Bronchial epithelial cell (primary cell): ENCODE measurements at places on chromosomes 4 and X. TPM values are rescaled to one million over a fixed set of nuclear protein-coding genes. Genes with fewer than 3 reads are reported as not detected.

Gene CXCL8
- 1.8 and 2.9 TPM in 2 replicates for total RNA-seq

DNA sequence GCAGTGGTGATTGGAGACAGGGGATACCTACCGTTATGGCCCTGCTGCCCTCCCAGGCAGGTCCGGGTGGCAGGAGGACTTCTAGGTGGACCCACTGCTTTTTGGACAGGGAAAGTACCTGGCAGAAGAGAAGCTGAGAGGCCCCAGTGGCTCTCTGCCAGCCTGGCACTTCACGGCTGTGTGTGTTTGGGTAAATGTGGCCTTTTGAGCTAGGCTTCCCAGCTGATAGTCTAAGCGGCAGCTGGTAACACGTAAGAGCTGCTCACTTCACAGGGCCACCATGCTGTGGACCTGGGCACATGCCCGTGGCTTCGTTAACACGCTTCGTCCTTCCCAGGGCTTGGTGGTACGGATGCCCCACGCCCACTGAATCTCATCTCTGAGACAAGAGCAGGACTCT lies 92.0 kb upstream of the CLCN4 start:
- DNase-seq: no peak

DNA sequence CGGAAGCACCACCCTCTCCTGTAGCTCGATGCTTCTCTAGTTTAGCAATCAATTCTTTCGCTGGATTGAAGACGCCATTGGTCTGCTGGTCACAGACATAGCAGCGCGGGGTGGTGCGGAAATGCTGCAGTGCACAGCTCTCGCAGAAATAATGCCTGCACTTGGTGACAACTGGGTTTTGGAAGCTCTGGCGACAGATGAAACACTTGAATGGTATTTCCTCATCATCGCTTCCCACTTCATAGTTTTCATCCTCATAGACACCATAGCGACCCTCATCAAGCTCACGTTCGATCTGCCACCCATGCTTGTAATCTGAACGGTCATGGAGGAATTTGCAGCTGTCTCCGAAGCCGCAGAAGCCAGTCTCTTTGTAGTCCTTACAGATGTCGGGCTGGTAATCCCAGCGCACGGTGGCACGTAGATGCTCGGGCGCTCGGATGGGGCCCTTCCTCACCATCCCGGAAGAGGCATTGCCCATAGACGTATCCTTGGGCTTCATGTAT lies 854 bp downstream of the RNF113A start:
- no peak for DNase-seq

- DNase-seq: no peak
Measured at GRCh38 chr4:142752202-142752786, 93.8 kb downstream of the INPP4B start.

DNA sequence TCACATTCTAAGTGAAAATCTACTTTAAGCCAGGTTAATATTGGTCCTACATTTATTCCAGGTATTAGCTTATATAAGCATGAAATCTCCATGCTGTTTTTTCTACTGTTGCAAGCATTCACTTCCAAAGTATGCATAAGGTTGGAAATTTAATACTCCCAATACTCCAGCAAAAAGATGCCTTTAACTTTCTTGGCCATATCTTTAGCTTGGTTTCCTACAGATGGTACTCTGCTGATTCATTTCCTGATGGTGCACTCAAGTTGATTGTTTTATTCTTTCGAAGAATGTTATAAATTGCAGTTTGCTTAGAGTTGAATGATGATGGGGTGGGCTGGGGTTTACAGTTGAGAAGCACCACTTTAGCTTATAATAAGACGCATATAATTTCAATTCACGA lies 330.2 kb downstream of the PTTG2 start:
- peak; percentile 67 for DNase-seq

GRCh38 chr4:75071317-75071716 lies 138.4 kb downstream of the PARM1 start:
- no peak for DNase-seq

DNA sequence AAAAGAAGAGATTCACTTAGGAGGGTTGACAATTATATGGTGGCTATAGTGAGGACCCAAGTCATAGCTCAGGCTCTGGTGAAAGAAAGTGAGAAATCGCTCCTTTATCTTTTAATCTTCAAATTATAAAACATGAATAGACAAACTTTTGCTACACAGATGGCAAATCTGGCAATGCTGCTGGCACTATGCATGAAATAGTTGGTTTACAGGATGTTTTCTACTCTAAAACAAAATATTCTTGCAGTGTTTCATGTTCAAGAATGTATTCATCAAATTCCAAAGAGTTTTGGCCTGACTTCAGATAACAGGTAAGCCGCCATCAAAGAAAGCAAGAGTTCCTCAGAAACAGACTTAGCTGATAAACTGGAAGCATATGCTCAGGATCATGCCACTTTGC lies 801.2 kb downstream of the C4orf33 start:
- no peak for DNase-seq

DNA sequence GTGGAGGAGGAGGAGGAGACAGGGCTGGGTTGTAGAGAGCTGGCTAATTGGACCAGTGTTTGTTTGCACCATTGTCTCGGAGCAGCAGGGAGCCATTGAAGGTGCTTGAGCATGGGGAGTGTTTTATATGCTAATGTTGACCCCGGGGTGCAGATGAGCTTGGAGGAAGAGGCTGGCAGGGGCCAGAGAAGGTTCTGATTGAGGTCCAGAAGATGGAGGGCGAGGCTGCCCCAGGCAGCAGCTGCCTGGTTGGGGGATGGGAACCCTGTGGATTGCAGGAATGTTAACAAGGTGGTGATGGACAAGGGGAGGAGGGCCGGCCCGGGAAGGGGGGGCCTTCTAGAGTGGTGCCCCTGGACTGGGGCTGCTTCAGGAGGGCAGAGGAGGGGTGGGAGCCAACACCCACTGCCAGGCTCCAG lies 18.0 kb downstream of the DOK7 start:
- no peak for DNase-seq

- DNase-seq: no peak
Measured at GRCh38 chr4:185838104-185838452, 26.1 kb upstream of the SORBS2 start.

DNA sequence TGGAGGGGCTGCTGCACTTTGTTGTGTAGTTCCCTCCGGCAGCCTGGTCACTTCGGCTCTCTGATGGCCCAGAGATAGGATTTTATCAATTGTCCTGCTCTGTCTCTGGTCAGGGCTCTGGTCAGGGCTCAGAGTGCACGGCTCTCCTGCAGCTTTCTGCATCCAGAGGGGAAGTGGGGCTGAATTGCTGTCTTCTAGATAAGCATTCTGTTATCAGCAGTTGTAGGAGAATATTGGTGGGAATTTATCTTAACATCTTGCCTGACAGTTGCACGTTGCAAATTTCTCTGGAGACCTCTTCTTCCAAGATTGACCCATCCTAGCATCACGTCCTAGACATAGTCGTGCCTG lies 62.8 kb downstream of the FAM193A start:
- DNase-seq: no peak
